Kidney (tissue), 22 donors: ENCODE measurements at places on chromosomes 1 and 21. TPM values are rescaled to one million over a fixed set of nuclear protein-coding genes. Genes with fewer than 3 reads are reported as not detected.

GRCh38 chr1:225824533-225824941 is 14.6 kb downstream of the EPHX1 start:
- H3K4me3 ChIP-seq = no peak overlapping the region
- H3K36me3 ChIP-seq = peaks cover 14% of the 10 kb centered on the region
- H3K4me1 ChIP-seq = peaks cover 13% of the 10 kb centered on the region
- DNase-seq = peak; percentile 70
- H3K27me3 ChIP-seq = no peaks in the 10 kb centered on the region
- H3K27ac ChIP-seq = no peak overlapping the region

- peak overlapping the region; percentile 0 for H3K4me3 ChIP-seq
- no peaks in the 10 kb centered on the region for H3K27me3 ChIP-seq
- peak; percentile 10 for DNase-seq
- peaks cover 4% of the 10 kb centered on the region for H3K4me1 ChIP-seq
Observed at GRCh38 chr1:161099090-161099802, 1.1 kb downstream of the KLHDC9 start.

DNA sequence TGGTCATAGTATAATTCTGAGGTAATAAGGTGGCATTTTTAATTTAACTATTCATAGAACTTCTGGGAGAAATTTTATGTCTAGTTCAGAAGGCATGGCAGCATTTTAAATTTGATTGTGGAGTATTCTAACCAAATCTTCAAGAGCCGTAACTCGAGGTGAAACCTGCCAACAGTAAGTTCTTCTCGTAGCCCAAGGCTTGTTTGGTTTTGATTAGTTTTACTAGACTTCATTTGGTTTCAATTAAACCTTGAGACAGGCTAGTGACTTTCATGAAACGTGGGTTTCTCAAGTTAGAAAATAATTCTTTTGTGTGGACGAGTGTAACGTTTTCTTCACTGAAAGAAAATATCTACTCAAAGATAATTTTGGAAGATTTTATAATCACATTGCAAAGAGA is 395.5 kb downstream of the USP25 start:
- no peak overlapping the region for H3K4me3 ChIP-seq
- no peak overlapping the region for H3K27ac ChIP-seq
- H3K36me3 ChIP-seq = no peaks in the 10 kb centered on the region
- H3K4me1 ChIP-seq = no peaks in the 10 kb centered on the region

GRCh38 chr1:97573553-97573952 is 347.3 kb downstream of the DPYD start:
- H3K4me1 ChIP-seq = no peaks in the 10 kb centered on the region
- H3K27me3 ChIP-seq = no peaks in the 10 kb centered on the region
- DNase-seq = no peak
- H3K27ac ChIP-seq = no peak overlapping the region
- H3K4me3 ChIP-seq = no peak overlapping the region

SERTAD4 gene
- 9.2 TPM for total RNA-seq

- no peak overlapping the region for H3K4me3 ChIP-seq
- H3K36me3 ChIP-seq = no peaks in the 10 kb centered on the region
- no peaks in the 10 kb centered on the region for H3K4me1 ChIP-seq
- H3K27me3 ChIP-seq = no peaks in the 10 kb centered on the region
Observed at GRCh38 chr1:181778640-181779260, 282.8 kb downstream of the ZNF648 start.

DNA sequence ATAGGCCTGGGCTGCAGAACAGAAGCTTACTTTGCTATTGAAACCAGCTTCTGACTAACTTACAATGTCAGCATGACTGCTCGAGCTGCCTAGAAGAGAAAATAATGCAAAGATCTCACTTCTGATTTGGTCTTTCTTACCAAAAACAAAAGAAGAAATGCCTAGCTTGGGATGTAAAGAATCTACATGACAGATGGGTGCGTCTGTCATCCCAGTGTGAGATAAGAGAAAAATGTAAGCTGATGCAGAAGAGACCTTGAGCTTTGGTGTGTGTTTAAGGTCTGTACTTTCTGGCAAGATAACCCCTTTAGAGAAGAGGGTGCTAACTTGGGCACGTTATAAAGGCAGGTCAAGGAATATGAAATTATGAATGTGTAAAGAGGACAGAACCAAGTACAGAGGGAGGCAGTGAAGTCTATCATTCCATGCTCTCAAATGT is 3.6 kb downstream of the FAM20B start:
- no peak overlapping the region for H3K27ac ChIP-seq
- DNase-seq = no peak
- no peaks in the 10 kb centered on the region for H3K36me3 ChIP-seq

KCTD3 gene
- total RNA-seq = 41.6 TPM

CFAP74 gene
- total RNA-seq = not detected

DNA sequence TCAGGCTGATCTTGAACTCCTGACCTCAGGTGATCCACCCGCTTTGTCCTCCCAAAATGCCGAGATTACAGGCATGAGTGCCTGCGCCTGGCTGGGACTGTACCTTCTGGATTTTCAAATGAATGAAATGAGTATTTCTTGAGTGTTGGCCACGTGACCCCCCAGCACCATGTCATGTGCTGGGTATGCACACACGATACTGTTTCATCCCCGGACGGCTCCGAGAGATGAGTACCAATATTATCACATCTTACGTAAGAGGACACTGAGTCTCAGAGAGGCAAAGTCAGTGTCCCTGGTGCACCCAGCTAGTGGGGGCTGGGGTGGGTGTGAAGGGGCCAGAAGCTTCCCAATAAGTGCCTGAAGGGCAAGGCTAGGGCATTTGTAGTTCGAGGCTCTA is 780 bp upstream of the CROCC start:
- H3K4me1 ChIP-seq = peaks cover 10% of the 10 kb centered on the region
- DNase-seq = no peak
- no peak overlapping the region for H3K27ac ChIP-seq
- H3K4me3 ChIP-seq = no peak overlapping the region
- no peaks in the 10 kb centered on the region for H3K27me3 ChIP-seq

FCN3 gene
- 7.9 TPM for total RNA-seq

CFHR1 gene
- 22.0 TPM for total RNA-seq

SMYD2 gene
- total RNA-seq = 42.9 TPM

DNA sequence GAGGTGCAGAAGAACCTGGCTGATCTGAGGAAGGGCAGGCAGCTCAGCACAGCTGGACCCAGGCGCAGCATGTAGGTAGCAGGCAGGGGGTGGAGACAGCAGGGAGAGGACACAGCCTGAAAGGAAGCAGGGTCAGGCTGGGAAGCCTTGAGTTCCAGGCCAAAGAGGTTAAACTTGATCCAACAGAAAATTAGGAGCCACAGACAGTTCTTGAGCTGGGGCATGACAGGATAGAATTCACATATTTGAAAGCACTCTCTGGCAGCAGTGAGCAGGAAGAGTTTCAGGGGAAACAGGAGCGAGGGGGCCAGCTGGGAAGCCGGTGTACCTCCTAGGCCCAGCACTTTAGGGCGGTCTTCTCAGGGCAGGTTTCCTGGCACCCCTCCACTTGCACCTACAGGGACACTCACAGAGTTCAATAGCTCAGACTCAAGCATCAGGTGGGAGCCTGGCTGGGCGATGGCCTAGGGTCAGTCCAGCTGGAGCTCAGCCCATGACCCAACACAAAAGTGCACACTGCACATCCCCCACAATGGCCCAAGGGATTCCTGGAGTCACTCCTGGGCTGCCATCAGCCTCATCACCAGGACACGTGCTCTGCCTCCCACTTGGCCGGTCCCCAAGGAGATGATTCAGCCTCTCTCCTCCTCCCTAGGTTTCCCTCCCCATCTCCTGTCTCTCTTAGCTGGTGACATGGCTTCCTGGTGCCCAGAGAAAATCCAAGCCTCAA is 22.7 kb downstream of the MATN1 start:
- H3K36me3 ChIP-seq = no peaks in the 10 kb centered on the region
- H3K4me1 ChIP-seq = no peaks in the 10 kb centered on the region
- no peaks in the 10 kb centered on the region for H3K27me3 ChIP-seq
- H3K27ac ChIP-seq = no peak overlapping the region
- DNase-seq = no peak
- H3K4me3 ChIP-seq = no peak overlapping the region

- no peaks in the 10 kb centered on the region for H3K27me3 ChIP-seq
- no peaks in the 10 kb centered on the region for H3K4me1 ChIP-seq
- DNase-seq = no peak
- no peaks in the 10 kb centered on the region for H3K36me3 ChIP-seq
- H3K4me3 ChIP-seq = no peak overlapping the region
- no peak overlapping the region for H3K27ac ChIP-seq
Observed at GRCh38 chr1:206867716-206868115, 2.3 kb downstream of the IL20 start.

DNA sequence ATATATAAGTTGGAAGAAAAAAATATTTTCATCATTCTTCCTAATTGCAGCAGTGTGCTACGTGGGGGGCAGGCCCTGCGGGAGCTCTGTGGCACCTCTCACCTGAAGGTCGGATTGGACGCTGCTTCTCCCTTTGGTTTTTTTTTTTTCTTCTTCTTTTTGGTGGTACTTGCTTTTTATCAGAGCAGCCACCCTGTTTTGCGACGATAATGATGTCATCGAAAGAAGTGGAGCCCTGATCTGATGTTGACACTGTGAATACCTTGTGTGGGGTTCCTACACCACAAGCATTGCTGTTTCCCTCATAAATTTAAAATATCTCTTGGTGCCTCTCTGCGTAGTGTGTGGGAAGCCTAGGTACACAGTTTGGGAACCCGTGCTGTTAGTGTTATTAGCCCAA is 5.5 kb downstream of the TRAPPC10 start:
- no peaks in the 10 kb centered on the region for H3K27me3 ChIP-seq
- no peak overlapping the region for H3K27ac ChIP-seq
- H3K36me3 ChIP-seq = no peaks in the 10 kb centered on the region

DNA sequence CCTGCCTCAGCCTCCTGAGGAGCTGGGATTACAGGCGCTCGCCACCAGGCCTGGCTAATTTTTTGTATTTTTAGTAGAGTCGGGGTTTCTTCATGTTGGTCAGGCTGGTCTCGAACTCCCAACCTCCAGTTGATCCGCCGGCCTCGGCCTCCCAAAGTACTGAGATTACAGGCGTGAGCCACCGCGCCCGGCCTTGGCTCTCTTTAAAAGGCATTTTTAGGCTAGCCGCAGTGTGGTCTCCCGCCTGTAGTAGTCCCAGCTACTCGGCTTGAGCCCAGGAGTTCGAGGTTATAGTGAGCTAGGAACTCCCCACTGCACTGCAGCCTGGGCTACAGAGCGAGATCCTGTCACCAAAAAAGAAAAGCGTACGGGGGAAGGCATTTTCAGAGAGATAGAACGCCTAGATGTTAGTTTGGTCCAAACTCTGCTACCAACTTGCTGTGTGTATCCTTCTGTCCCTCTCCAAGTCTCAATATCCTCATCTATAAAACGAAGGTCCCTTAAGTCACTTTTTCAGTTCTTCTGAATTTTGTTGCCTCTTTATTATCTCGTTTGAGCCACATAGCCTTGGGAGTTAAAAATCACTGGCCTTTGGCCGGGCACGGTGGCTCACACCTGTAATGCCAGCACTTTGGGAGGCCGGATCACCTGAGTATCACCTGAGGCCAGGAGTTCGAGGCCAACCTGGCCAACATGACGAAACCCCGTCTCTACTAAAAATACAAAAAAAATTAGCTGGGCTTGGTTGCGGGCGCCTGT is 734 bp downstream of the MED18 start:
- no peaks in the 10 kb centered on the region for H3K27me3 ChIP-seq
- H3K36me3 ChIP-seq = no peaks in the 10 kb centered on the region
- DNase-seq = peak; percentile 55
- peak overlapping the region; percentile 95 for H3K4me3 ChIP-seq
- peaks cover 6% of the 10 kb centered on the region for H3K4me1 ChIP-seq

KCNJ9 gene
- not detected for total RNA-seq

SPRR1B gene
- total RNA-seq = not detected

MAN1C1 gene
- total RNA-seq = 31.7 TPM

DNA sequence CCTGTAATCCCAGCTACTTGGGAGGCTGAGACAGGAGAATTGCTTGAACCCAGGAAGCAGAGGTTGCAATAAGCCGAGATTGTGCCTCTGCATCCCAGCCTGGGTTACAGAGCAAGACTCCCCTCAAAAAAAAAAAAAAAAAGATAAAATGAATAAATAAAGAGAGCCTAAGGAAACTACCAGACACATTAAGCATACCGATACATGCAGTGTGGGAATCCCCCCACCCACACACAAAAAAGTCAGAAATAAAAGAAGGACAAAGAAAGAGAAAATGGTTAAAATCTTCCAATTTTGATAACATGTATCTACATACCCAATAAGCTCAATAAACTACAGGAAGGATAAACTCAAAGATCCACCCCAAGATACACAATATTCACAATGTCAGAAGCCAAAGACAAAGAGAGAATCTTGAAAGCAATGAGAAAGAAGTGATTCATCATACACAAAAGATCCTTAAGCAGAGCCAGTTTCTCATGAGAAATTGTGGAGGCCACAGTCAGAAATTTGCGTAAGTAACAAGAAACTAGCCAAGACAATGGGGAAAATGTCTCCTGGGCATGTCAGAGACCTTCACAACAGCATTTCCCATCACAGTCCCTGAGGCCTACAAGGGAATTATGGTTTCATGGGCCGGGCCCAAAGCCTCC is 1197.0 kb downstream of the AMY1C start:
- no peaks in the 10 kb centered on the region for H3K27me3 ChIP-seq
- no peak overlapping the region for H3K27ac ChIP-seq
- DNase-seq = no peak
- H3K4me3 ChIP-seq = no peak overlapping the region

GRCh38 chr1:76257823-76258222 is 183.3 kb downstream of the ST6GALNAC3 start:
- no peaks in the 10 kb centered on the region for H3K4me1 ChIP-seq
- H3K27me3 ChIP-seq = no peaks in the 10 kb centered on the region
- H3K4me3 ChIP-seq = no peak overlapping the region

GRCh38 chr21:17929510-17929909 is 110.4 kb upstream of the C21orf91 start:
- no peaks in the 10 kb centered on the region for H3K4me1 ChIP-seq
- H3K27me3 ChIP-seq = no peaks in the 10 kb centered on the region
- DNase-seq = no peak
- no peak overlapping the region for H3K27ac ChIP-seq

DNA sequence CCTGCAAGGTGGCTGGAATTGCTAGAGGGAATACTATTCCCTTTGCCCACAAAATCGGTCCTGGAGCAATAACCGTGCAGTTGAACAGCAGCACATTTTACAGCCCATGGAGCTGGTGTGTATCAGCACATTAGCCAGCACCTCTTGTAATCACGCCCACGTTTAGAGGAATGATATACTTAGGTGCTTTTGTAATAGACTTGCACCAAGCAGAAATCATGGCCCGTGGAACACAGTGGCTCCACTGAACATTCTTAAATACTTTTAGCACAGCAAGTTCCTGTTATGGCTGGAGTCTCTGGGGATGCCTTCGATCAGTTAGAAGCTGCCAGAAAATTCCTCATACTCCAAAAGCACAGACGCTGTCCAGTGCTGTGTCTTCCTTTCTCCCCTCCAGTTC is 218.1 kb upstream of the FAM78B start:
- H3K4me1 ChIP-seq = no peaks in the 10 kb centered on the region
- H3K36me3 ChIP-seq = no peaks in the 10 kb centered on the region
- no peak overlapping the region for H3K27ac ChIP-seq
- no peak overlapping the region for H3K4me3 ChIP-seq
- no peak for DNase-seq
